ENCODE measurements at places on chromosomes 7 and 10.

DNA sequence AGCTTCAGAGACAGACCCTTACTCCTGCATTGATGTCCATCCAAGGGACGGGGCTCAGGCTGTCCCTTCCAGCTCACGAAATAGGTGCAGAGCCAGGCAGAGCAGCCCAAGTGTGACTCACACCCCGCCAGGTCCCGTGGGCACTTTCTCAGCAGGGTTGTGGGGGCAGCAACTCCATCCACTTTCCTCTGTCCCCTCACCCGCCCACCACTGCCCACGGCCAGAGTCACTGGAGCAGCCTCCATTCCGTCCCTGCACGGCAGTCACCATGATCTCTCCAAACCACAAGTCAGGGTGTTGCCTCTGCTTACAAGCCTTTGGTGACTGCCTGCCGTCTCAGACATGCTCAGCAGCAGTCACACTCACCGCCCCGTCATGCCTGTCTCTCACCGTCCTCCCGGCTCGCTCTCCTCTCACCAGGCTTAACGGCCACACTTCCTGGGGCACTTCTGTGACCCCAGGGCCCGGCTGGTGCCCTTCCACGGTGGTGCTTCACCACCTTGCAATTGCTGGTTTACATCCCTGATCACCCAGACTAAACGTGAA is 39.3 kb downstream of the CALML3 start:
- peak; percentile 33 for DNase-seq

DNA sequence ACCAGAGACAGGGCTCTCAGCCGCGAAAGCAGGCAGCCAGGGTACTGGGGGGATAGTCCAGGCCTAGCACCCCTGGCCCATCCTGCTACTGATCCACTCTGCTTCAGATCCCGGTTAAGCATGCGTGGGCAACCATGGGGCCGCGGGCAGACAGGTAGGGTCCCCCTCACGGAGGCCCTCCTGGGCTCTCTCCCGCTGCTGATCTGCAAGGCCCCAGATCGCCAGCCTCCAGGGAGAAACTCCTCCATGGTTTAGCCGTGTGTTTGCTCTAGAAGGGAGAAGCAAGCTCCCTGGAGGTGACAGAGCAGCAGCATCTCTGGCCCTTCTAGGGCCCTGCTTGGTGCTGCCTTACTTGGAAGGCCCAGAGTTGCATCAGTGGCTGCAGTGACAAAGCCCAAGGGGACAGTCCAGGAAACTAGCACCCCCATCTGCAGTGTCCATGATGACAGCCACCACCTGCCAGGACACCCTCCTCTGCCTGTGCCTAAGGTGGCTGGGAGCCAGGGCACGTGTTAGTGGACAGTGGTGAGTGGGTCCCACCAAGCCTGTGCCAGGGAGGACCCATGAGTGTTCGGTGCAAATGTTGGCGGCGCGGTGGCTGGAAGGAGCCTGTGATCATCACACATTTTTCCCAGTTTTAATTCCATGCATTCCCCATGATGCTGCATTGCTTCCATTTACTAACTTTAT is 29.2 kb downstream of the CALML5 start:
- no peak for DNase-seq

DNA sequence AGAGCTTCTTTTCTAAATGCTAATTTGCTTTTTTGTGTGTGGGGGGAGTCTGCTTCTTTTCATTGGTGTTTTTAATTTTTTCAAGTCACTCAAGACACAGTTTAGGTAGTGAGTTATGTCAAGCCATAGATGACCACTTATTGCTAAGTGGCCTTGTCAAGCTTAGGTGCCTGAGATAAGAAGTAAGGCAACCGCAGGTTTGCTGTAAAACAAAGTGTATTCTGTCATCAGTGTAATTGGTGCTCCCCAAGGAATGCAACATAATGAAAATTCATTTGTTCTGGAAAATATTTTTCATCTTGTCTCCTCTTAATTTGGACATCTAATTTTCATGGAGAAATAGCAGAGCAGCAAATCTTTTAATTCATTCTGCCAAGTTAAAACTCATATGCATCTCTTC is 249.6 kb downstream of the EXOC4 start:
- DNase-seq = no peak

DNA sequence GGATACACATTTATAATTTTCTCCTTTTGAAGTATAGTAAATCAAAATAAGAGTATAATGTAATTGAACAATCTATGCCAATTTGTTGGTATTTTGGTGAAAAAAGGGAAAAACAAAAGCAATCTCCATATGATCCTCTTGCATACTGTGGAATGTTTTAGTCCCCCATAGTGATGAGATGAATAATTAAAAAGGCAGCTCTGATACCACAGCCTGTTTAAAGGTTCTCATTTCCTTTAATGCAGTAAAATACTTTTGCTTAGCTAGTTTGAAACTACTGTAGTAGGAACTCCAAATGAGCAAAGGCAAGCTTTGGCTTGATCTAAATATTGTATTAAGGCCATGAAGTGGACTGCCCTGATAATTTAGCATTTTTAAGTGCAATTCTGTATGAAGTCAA is 77.6 kb downstream of the VTI1A start:
- no peak for DNase-seq

DNA sequence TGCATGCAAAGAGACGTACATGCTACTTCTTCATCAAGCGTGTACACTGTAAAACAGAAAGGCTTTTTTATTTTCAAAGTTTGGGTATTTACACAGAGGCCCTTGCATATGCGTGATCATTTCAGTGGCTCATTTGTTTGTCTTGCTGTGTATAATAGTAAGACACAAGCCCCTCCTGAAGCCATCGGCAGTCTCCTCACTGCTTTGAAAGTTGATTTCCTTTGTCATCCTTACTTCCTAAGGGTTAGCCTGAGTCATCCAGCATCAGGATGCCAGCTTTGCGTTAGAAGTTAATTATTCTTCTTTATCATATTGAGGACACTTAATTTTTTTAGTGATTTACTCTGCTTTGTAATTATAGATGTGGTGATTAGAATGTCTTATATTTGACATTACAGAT is 72.5 kb upstream of the CTBP2 start:
- DNase-seq = no peak

All from uterus (tissue), 4 donors.